ENCODE measurements at places on chromosomes 2 and 18.

DNA sequence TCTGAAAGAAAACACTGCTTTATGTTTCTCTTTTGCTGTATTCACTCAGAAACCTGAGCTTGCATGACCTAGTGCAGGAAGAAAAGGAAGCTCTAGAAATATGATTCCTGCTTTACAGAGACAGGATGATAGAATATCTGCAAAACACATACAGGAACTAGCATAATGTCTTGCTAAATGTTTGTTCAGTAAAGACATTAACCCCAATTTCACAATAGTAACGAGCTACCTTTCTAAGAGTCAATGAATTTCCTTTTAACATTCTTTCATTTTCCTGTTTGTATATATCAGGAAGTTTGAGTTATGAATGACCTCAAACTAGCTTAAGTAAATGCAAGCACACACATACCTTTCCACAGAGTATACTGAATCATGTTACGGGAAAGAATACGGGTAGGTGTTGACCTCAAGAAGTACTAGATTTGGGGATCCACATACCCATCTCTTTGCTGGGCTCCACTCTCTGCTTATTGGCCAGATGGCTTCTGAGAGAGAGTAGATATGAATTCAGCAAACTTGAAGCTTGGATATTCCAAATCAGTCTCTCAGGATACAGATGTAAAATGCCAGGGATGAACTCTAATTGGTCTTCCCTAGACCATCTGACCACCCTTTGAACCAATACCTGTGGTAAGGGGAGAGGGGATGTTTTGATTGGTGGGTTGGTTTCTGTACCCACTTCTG is 18.2 kb upstream of the ACSL3 start:
- peak; percentile 52 for DNase-seq

DNA sequence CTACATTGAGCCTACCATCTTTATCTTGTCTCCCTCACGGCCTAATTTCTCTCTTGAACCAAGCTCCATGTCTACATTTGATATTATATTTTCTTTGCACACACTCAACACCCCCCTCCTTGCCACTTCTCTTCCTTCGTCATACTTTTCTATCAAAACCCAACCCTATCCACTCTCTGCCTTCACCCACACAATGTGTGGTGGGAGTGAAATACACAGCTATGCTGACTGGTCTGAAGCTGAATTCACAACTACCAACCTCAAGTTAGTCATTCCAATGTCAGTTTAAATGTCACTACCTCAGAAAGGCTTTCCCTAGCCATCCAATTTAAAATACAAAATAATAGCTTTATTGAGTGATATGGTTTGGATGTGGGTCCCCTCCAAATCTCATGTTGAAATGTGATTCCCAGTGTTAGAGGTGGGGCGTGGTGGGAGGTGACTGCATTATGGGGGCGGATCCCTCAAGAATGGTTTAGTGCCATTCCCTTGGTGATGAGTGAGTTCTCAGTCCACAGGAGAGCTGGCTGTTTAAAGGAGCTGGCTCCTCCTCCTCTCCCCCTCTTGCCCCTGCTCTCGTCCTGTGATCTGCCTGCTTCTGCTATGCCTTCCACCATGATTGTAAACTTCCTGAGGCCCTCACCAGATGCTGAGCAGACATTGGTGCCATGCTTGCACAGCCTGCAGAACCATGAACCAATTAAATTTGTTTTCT is 112.1 kb downstream of the DTNB start:
- no peak for DNase-seq

- DNase-seq, result no peak
Measured at GRCh38 chr2:184683911-184684310, 85.6 kb downstream of the ZNF804A start.

DNA sequence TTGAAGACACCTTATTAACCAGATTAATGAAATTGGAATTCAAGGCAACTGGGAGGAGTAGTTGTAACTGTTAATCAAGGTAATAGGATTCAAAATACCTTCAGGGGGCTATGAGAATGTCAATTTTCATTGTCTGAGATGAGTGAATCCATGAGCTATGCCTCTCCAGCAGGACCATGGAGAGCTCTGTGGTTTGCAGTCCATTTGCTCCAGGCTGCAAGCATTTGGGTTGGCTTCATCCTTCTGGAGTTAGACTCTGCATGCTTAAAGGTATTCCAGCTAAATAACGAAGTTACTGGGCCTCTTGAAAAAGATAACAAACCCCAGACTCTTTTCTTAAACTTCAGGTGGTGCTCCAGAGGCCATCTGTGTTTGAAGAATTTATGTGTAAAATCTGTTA is 207.1 kb upstream of the SLC8A1 start:
- DNase-seq, result peak; percentile 51

DNA sequence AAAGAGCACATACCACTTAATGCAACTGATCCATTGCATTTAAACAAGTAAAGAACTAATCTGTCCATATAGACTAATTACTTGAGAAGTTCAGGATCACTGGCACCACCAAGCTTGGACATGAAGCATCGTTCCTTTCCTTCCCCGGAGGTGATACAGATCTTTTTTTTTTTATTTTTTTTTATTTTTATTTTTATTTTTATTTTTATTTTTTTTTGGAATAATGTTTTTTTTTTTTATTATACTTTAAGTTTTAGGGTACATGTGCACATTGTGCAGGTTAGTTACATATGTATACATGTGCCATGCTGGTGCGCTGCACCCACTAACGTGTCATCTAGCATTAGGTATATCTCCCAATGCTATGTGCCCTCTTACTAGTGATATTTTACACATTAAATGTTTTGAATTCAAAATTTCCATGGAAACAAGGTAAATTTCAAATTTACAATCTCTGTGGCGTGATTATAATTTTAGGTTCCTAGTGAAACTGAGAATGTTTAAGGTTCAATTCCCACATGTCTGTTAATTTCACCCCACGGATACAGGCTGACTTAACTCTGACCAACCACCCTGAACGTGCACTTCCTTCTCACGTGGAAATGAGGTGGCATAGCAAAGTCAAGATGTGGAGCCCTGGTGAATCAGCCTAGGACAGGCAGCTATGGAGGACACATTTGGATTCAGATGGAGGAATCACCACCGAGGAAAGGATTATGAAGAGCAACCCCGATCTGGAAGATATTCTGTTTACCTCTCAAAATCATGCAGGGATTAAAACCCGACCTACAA is 101.6 kb upstream of the THOC1 start:
- peak; percentile 50 for DNase-seq

GRCh38 chr2:174753038-174753633 is 11.1 kb downstream of the CHRNA1 start:
- no peak for DNase-seq

GRCh38 chr2:170224692-170225294 is 46.8 kb downstream of the MYO3B start:
- DNase-seq, result no peak

DNA sequence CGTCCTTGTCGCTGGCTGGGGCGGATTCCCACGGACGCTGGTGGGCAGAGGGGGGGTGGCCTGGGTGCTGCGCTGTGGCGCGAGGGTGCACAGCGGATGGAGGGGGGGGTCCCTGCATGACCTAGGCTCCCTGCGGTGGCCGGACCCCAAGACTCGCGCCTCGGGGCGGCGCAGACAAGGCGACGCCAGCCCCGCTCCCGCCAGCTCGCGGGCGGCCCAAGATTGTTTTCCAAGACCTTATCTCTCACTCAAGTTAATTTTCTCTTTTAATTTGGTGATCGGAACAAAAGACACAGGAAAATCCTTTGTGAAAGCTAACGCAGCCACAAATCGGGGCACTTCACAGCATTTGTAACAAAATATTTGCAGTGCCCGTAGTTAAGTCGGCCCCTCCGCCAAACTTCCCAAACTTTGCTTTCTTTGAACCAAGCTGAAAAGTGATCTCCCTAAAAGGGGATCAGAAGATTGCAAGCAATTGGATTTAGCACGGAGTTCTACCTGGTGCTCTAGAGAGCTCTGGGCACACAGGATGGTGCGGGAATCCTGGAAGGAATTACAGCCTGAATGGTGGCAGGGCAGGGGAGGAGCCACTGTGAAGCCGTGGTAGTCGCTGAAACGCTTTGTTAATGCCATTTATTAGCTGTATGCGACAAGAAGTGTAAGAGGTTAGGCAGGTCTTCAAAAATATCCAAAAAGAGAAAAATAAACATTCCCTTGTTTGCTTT is 4.8 kb upstream of the ID2 start:
- peak; percentile 39 for DNase-seq

DNA sequence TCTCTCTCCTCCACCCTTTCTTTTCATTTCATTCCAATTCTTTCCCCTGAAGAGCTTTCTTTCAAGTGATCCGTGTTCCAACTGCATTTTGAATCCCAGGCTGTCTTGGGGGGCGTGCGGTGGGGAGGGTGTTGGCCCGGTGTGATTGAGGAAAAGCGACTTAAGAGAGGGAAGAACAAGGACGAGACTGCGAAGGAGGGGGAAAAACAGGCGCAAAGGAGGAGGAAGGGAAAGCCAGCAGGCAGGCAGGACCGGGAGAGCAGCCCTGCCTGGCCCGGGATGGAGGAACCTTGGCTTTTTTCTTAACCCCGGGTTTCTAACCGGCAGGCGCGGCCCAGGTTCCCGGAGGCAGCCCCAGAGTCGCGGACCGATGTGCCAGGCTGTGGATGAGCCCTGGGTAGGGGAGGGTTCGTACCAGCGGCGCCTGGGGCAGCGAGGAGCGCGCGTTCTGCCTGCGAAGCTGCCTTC is 1.3 kb downstream of the ADCYAP1 start:
- DNase-seq, result peak; percentile 2

- DNase-seq, result no peak
Measured at GRCh38 chr2:239853121-239853520, 172.0 kb downstream of the NDUFA10 start.

DNA sequence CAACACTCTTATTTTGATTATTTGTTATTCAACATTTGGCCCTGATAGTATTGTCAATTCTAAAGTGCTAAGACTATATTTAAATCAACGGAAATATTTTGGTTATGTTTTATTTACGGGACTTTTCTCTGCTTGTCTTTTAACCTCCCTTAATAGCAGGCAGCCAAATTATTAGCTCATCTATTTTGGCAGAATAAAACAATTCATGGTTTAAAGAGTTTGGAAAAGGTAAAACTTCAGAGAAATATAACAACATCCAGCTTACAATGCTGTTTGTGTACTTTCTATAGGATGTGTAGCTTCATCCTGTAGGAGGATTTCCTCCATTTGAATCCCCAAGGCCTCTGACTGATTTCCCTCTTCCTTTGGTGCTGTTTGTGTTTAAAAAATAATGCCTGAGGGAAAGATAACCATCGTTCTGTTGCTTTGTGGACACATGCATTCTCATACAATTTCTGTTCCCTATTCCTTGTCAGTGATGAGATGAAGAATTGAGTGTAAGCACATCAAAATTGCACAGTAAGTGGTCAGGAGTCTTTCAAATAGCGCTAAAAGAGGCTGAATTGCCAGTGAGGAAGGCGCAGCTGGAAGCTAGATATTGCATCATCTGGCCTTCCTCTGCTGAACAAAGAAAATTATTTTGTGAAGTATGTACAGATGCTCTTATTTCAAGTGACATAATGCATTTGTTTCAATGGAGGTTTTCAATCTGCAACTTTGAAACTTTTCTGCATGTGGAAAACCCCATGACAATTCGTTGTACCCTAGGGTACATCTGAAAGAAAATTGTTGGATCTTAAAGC is 80.3 kb downstream of the CD28 start:
- peak; percentile 69 for DNase-seq

- no peak for DNase-seq
Measured at GRCh38 chr2:165371356-165371755, 98.1 kb upstream of the CSRNP3 start.

DNA sequence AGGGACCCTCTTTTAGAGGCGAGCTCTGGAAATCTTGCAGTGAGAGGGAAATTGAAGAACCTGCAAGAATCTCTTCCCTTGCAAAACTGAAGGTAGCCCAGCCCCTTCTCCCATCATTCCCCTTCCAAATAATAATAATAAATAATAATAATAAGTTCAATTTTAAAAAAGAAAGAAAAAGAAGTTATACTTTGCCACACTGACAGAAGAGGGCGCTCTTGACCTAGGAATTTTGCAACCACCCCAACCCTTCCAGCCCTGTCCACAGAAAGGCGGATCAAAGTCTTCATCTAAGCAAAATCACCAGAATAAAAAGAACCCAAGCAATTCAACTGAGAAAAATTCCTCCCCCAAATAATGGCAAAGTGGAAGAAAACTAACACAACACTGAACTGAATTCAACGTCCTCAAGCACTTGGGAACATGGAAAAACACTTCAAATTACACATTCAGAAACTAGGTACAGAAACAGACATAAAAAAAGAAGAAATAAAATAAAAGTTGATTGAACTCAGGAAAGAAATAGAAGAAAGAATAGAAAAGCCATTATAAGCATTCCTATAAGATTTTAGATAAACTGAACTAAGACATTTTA is 98.9 kb upstream of the GLS start:
- DNase-seq, result peak; percentile 79

- no peak for DNase-seq
Measured at GRCh38 chr2:28915939-28916338, 21.5 kb downstream of the WDR43 start.

GRCh38 chr2:181566334-181567032 is 90.4 kb downstream of the CERKL start:
- DNase-seq, result no peak

DNA sequence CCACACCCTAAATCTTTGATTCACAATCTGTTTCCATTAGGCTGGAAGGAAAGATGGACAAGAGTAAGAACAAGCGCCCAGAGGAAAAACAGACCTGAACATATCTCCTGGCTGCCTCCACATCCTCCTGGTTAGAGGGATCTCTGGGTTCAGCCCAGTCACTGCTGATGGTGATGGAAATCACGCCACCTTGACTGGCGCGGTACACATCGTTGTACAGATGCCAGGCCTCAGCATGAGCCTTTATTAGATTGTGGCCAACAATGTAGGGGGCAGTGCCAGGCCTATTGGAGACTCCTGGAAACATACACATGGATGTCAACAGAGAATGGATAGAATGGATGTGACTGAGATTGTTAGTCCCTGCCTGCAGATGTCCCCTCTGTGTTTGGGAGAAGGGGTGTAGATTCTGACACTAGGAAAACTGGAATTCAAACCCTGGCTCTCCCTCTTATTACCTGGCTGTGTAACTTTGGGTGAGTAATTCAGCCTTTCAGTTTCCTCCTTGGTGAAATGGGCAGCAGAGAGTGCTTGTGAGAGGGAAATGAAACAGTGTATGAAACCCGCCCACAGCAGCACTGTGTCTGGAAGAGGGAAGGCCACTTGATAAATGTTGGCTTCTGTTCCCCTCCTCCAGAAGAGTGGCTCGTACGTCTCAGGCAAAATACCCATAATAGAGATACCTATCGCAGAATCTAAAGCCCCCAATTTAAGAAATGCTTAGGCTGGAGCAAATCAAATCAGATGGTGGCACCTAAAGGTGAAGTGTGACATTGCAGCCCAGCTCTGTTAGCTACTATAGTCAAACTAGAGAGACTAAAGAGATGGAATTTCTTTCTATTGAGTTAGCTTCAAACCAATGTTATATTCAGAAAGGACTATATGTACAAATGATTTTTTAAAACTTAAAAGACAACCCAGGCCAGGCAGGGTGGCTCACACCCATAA is 36.2 kb downstream of the LCT start:
- DNase-seq, result no peak

Data from foreskin fibroblast (primary cell).